ENCODE measurements at places on chromosomes 6 and 20.

- DNase-seq = no peak
Observed at GRCh38 chr6:43035495-43036194, 14.2 kb downstream of the RRP36 start.

GRCh38 chr6:45479834-45480751, 102.4 kb upstream of the SUPT3H start:
- no peak for DNase-seq

- DNase-seq = no peak
Observed at GRCh38 chr6:82419132-82419581, 55.5 kb downstream of the TPBG start.

- DNase-seq = no peak
Observed at GRCh38 chr20:35404614-35405259, 7.0 kb downstream of the UQCC1 start.

- DNase-seq = no peak
Observed at GRCh38 chr6:117328005-117328389, 62.6 kb downstream of the VGLL2 start.

GRCh38 chr6:11292594-11293236, 60.2 kb upstream of the NEDD9 start:
- no peak for DNase-seq

DNA sequence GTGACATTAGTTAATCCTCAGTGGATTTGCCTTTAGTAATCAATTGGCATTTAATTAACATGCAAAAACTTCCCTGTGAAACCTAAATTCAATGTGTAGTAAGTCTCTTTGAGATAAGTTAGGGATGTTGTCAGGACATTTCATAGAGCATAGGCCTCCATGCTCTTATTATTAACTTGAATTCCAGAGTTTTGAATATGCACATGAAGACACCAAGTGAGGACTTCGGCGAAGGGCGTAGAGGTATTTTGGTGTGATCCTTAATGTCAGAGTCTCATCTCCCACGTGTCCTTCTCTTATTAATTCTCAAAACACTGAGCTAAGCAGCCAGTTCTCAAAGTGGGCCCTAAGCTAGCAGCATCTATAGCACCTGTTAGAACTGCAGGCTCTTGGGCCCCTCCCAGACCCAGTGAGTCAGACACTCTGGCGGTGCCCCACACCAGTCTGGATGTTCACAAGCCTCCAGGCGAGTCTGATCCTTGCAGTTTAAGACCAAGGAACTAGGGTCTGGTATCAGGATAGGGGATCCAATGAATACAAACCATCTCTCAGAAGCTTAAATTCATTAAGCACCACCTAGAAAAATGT, 292.1 kb downstream of the QKI start:
- no peak for DNase-seq

DNA sequence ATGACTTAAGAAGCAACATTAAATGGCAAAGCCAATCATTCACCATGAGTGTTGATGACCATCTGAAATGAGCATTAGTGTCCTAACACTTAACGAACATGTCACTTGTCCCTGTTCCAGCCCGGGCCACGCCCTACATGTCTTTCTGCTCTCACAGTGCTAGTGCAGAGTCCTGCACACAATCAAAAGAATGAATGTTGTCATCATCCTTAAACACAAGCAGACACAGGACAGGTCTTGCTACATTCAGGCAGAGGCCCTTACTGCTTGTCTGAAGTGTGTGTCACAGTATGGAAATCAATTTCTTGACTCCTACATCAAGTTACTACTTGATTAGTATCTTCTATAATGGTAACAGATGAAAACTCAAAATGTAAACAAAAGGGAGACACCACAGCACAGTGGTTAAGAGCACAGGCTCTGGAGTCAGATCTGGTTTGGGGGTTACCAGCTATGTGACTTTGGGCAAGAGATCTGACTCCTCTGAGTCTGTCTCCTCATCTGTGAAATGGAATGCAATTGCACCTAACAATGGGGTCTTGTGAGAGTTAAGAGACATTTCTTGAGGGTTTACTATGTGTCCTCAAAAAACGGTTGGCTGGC, 17.4 kb downstream of the UBE2V1 start:
- DNase-seq = no peak

DNA sequence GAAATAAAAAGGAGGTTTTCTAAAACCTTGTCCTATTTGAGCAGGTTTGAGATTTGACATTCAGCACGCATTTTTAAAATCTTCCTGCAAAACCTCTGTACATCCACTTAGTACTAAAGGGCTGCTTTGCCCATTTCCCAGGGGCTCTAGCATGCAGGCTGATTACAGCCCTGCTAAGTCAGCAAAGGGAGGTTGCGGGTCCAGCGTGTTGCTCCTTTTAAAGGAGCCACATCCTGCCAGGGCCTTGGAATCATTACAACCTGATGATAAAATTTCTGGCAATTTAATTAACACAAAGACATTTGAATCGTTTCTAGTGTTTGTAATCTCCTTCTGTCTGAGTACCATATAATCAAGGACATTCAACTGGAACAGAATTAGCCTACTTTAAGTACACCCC, 455.1 kb upstream of the CITED2 start:
- DNase-seq = no peak

DNA sequence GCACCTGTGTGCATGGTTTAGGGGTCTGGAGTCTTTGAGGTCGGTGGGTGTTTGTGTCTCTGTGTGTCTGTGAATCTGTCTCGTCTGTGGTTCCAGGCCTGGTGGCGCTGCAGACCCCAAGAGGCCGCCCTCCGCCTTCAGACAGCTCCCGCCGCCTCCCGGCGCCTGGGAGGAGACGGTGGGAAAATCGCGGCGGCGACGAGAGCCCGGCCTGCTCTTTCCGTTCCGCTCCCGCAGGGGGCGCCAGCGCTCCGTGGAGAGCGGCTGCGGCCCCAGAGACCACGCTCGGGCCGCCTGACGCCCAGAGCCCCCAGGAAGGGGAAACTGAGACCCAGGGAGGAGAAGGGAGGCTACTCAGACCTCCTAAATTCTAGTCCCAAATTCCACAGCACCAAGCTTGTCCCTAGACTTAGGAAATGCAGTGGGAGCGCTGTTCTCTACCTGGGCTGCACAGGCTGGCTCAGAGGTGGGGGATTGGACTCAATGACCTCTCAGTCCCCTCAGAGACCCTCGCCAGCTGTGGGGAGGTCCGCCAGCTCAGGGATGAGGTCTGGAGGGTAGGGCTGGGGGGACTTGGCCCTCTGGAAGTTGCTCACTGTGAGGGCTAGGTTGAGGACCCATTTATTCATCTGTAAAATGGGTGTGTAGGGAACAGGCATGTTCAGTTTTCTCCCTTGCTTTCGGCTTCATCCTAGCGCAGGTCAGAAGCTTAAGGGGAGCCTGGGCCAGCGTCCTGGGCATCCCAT, 36.9 kb upstream of the BLCAP start:
- DNase-seq = peak; percentile 10

DNA sequence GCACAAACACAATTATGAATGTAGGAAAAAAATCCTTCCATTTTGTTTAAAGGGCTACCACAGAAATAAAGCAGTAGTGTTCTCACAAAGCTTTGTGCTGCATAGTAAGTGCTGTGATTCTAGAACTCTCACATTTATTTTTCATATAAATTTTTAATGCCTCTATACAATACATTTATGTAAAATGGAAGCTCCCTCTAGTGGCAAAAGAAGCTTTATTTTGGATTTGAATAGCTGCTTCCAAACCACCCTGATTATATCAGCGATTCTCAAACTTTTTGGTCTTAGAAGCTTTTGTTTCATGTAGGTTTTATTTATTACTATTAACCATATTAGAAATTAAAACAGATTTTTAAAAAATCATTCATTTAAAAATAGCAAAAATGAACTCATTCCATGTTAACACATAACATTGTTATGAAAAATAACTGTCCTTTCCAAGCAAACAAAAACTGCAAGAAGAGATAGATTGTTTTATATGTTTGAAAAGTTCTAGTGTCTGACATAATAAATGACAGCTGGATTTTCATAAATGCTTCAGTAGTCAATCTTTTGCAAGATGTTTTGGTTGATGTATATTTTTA, 38.4 kb downstream of the HS3ST5 start:
- DNase-seq = no peak

DNA sequence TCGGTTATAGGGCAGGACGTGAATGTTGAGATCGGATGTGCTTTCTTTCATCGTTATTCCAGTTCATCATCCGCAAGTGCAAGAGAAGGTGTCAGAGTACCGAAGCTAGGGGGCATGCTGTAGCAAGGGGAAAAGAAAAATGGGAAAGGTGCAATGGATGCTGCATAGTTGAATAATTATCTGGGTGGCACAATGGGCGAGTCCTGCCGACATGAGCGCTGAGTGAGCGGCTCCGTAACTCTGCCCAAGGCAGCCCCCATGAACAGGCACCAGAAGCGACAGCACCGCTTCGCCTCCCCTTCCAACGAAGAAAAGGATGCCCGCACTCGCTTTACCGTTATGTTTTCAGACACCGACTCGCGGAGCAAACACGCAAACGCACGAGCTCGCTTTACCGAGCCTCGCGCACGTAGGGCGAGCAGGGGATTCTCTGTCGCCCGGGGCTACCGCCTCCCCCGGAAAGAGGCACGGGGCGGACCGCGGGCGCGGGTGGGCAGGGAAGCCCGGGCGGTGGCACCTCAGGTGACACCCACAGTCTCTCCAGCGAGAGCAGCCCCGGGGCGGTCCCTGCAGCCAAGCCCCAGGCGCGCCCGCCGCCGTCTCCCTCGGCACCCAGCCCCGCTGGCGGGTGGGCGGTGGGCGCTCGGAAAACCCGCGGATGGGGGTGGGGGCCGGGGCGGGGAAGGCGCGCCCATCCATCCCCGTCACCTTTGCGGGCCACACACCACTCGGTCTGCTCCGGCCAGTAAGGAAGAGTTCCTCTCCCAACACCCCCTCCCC, 654 bp downstream of the WASF1 start:
- peak; percentile 37 for DNase-seq

DNA sequence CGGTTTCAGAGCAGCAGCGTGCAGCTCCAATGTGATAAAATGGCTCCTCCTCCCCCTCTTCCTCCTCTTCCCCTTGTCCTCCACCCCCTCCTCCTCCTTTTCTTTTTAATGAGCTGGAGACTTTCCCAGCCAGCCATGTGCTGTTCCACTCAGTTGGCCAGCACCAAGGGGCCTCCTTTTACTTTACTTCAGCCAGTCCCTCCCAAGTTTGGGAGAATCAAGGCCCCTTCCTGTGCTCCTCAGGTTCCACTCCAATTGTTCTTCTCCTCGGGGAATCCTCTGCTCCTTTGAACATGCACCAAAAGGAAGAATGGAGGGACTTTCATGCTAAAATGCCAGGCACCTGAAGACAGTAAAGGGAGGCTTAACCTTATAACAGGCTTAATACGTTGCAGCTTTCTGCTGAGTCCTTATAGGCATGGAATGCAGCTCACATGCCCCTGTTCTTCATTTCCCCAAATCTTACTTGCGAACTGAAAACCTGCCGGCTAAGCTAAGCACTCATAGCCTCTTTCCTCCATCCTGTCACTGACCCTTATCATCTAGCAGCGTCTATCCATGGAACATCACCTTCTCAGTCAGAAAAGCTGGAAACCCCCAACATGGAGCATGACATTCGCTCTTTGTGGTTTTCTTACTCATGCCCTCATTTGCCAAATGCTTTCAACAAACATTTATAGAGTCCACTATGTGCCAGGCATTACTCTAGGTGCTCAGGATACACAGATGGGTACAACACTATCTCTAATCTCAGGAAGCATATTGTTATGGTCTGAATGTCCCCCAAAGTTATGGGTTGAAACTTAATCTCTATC, 170.6 kb downstream of the PHACTR1 start:
- no peak for DNase-seq

DNA sequence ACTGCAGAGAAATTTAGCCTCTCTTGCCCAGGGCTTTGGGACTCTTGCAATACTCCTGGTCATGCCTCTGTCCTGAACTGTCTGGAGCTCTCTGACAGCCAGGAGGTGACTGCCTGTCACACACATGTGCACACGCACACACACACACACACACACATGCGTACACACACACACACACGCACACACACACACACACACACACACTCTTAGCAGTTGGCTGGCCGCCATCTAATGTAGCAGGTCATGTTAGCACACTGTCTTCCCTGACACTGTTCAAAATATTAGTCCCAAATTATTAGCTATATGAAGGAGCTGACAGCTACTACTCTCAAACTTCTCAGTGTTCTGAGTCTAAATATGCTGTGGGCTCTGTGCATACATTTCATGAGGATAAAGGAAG, 60.9 kb downstream of the IPCEF1 start:
- no peak for DNase-seq

- DNase-seq = no peak
Observed at GRCh38 chr6:128131566-128131965, 230.7 kb upstream of the THEMIS start.

- no peak for DNase-seq
Observed at GRCh38 chr6:71028877-71029252, 72.0 kb upstream of the B3GAT2 start.

DNA sequence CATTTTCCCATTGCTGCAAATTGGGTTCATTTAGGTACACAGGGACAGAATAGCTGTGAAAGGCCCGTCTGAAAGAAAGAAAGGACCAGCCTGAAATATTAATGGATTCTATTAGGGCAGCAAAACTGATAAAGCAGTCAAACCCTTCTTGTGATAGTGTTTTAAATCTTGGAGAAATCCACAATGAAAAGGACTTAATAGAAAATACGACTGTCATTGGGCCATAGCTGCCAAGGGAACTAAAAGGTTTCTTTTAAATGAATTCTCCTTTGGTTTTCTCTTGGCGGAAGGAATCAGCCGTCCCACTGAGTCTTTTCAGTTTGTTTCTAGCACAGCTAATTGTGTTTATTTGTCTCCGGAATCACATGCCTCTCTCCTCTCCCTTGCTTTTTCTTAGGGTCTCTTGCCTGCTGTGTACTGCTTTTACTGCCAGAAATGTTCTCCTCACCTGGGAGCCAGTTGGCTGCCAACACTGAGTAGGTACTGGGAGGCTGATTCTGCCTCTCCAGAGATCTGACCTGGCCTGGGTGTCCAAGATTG, 11.3 kb downstream of the PAQR8 start:
- DNase-seq = no peak

GRCh38 chr6:118876198-118876597, 17.8 kb upstream of the ASF1A start:
- no peak for DNase-seq
